Eye (tissue), 1 donor: ENCODE measurements at places on chromosomes 16 and 17.

GRCh38 chr16:56855201-56855600 lies 9.8 kb upstream of the SLC12A3 start:
- no peak for DNase-seq

DNA sequence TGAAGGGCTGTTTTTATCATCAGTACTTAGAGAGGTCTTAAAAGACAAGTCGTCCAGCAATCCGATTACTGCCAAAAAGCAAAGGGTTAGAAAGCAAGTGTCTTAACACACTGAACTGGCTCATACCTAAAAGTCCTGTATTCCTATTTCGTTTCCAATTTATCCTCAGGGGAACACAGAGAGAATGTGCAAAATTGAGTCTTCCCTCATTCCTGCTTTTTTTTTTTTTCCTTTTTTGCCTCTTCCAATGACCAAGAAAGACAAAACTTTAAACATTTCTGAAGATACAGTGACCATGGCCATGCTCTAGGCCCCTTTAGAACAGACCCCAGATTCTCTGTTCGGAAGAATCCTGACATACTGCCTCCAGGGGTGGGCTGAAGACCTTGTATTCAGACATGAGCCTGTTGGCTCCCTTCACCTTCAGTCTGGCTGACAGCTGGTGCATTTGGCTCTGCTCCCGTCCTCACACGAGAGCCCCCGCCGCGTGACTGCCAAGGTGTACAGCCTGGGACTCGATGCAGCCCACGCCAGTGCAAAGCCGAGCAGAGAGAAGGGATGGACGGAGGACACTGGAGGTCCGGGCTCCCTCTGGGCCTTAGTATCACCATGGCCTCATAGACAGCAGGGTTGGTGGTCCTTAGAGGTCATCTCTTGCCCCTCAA lies 47.0 kb downstream of the COTL1 start:
- DNase-seq, result no peak

- DNase-seq, result no peak
These were observed 72.9 kb downstream of the DNAH9 start for GRCh38 chr17:11671126-11671525.

- DNase-seq, result peak; percentile 35
These were observed at the start of gene SULT1A2 for GRCh38 chr16:28596840-28597691. TSS of gene SULT1A2 (minus strand) at chr16:28597050. CDS start at chr16:28595930, 1,120 bp downstream.

DNA sequence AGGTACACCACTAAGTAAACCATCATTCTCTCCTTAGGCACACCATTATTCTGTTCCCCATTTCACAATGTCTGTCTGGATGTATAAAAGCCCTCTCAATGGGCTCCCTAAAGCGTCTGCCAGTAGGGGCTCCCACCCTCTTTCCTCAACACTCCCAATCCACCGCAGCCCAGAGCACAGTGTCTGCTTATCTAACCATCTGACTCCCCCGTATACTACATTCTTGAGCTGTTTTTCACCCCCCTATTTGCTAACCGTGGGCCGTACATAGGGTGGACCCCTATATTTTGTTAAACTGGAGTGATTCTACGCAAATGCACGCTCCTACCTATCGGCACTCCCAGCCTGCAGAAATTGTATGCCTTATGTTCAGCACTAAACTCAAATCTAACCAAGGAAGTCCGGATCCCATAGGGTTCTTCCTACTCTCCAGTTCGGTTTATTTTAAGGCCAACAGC lies 685 bp upstream of the PSMD3 start:
- no peak for DNase-seq

DNA sequence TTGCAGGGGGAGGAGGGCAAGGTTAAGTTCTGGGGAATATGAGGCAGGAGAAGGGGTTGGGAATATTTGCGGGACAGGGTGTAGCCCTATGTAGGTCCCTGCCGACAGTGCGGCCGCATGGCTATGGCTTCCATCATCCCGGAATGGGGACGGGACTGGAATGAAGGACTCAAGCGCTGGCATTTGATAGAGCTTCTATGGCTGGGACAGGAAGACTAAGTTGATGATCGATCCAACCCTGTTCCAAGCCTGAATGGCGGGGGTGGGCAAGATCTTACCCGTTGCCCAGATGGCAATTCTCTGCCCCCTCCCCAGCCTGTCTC lies 47.1 kb downstream of the SRCIN1 start:
- DNase-seq, result no peak

DNA sequence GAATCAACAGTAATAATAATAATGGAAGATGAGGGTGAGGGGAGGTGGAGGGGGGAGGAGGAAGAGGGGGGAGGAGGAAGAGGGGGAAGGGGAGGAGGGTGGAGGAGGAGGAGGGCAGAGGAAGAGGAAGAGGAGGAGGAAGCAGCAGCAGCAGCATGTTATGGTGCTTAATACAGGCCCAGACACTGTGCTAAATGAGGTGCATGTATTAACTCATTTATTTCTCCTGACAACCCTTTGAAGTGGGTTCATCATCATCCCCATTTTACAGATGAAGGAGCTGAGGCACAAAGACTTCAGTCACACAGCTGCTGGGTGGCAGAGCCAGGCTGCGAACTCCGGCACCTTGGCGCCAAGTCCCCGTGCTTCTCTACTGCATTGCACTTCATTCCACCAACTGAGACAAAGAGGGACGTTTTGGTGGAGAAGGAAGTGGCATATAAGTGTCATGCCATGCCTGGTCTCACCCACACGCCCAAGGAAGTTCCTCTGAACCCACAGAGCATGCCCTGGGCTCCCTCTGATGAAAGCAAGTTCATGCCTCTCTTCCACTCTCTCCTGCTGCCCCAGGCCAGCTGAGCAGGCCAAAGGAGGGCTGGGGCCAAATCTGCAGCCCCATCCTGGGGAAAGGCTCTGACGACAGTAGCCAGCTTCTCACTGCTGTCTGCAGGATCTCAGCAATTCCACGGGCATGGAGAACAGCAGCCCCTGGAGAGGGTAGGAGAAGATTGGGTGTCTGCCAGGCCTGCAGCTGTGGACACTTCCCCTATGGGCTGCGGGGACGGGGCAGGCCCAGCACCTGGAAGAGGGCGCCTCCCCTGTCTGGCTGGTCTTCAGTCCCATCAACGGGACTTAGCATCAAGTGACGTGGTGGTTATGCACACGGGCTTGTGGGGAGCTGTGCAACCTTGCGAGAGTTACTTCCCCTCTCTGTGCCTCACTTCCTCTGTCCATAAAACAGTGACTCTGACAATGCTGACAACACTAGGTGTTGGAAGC lies 21.8 kb downstream of the XYLT1 start:
- no peak for DNase-seq

DNA sequence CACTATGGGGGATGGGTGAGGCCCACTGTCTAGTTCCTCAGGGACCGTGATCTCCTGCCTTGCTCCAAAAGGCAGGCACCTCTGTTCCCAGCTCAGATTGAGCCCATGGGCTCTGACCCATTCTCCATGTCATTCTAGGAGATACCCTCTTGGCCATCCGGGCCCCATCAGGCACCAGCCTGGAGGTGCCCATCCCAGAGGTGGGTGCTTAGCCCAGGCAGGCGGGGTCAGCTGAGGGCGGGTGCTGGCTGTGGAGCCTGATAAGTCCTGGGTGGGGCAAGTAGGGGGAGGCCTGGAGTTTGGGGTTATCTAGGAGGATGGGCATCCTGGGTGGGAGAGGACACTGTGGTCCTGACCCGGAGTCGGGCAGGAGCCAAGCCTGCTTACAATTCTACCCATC lies 2.3 kb downstream of the E2F4 start:
- no peak for DNase-seq

GRCh38 chr16:54938212-54939028 lies 7.8 kb downstream of the IRX5 start:
- peak; percentile 86 for DNase-seq

- DNase-seq, result no peak
These were observed 210.1 kb upstream of the MAF start for GRCh38 chr16:79810449-79811189.

DNA sequence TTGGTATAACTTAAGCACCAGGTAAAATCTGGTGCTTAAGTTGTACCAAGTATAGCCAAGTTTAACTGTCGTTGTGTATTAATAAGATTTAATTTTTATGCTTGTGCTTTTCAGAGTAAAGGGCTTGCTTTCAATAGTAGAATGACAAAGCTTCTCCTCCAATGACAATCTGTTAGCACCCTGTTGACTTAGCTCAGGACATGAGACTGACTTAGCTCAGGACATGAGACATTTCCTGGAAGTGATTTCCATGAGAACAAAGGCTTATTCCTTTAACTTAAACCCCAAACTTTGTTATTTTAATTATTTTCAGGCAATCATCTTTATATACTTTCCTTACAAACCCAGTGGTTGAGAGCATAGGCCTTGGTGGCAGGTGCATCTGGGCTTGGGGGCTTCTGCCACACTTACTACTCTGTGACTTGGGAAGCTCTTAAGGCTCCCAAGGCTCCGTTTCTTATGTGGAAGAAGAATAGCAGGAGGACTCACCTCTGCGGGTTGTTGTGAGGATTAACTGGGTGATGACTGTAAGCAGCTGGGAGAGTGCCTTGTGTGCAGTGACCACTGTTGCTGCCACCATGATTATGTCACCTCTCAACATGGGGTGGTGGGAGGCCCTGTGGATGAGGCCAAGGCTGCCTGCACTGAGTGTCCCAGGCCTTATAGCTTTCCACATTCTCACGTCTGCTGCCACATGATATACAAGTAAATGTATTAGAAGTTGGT lies 59.4 kb upstream of the CMIP start:
- no peak for DNase-seq
